ENCODE measurements at places on chromosomes 7 and 10.

DNA sequence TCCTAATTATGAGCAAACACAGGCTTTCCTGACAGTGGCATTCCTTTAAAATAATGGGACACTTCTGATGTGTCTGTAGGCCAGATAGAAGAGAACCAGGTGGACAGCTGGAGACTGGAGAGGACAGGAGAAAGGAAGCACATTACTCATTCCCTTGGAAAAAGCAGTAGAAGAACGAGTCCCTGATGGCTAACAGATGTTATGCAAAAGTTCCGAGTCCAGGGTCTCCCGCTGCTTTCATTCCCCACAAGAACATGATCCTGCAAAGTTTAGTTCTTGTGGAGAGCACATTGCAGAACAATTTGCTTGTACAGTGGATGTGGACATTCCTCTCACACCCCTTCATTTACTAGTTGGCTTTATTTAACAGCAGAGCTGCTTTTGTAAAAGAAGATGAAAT lies 137.6 kb downstream of the GPAM start:
- DNase-seq: no peak

DNA sequence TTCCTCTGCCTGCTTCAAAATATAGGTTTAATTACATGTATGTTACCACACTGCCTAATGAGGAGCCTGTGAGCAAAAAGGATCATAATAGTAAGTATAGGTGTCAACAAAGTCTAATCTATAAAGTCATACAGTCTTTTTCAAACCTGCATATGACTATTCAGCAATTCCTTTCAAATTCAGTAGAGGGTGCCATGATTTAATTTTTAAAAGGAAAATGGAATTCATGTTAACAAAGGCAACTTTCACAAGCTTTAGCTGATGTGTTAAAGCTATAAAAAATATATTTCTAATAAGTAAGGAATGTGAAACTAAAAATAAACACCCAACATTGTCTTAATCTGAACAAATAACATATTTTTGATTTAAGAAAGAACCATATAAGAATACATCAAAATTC lies 52.1 kb downstream of the MPP7 start:
- DNase-seq: peak; percentile 47

GRCh38 chr10:123458933-123459332 lies 207.2 kb upstream of the GPR26 start:
- DNase-seq: no peak

GRCh38 chr10:91200314-91201212 lies 19.9 kb upstream of the PCGF5 start:
- no peak for DNase-seq

DNA sequence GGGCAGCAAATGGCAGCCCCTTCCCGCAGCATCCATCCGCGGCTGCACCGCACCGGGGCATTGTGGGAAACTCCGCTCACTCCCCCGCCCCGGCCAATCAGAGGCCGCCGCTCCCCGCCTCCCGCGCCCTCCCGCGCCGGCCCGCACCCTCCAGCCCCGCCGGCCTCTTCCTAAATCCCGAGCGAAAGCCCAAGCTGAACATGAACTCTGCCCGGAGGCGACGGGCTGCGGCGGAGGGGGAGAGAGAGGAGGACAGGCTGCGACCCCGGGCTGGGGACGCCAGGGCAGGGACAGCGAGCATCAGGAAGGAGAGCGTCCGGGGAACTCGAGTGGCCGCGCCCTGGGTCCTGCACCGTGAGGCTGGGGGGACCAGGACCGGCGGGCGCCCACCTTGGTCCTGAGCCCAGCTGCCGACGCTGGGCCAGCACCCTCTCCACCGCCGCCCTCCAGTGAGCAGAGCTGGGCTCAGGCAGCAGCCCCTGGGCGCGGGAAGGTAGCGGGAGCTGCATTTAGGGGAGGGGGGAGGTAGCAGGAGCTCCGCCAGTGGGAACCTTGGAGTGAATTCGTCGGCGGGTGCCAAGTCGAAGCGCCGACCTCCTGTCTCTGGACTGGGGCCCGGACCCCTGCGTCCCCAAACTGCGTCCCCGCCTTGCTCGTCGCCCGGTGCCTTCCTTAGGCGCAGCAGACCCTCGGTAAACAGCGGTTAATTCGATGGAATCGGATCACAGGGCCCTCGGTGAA lies at the start of gene DGKI:
DGKI (minus strand) TSS at position 148 of the 741 bp plus-strand sequence.
- no peak for DNase-seq

DNA sequence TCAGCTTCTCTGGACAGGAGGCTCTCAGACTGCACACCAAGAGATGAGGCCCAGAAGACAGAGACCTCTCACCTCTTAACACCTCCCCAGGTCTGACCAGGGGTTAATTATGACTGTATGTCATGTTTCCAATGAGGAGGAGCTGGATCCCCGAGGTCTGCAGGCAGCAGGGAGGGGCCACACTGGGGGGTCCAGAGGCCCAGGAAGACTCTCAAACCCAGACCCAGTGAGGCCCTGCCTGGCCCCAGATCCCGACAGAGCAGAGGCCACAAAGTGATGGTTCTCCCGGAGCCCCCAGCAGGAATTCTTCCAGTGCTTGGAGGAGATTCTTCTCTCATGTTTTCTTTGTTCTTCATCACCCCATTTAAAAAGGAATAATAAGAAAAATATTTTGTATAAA lies 28.8 kb downstream of the PTPRN2 start:
- no peak for DNase-seq

DNA sequence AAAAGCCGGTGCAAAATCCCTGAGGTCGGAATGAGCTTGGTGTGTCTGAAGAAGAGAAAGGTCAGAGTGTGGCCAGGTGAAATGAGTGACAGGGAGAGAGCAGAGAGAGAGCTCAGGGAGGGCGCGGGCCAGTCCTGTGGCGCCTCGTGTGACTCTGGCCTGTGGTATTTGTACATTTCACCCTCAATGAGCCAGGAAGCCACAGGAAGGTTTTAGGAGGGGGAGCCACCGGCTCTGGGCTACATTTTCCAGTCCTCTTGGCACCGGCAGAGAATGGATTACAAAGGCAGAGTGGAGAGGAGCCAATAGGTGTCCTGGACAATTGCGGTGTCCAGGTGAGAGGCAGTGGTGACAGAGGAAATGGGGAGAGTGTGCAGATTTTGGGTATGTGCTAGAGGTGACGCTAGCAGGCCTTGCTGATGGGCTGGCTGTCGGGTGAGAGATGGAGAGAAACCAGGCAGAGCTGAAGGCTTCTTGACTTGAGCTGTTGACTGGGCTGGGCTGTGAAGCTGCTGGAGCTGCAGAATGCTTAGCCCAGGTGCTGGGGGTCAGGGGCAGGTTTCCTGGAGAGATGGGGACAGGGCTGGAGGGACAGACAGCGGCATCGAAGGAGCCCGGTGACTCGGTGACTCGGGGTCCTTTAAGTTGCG lies 38.1 kb downstream of the COL13A1 start:
- peak; percentile 60 for DNase-seq

DNA sequence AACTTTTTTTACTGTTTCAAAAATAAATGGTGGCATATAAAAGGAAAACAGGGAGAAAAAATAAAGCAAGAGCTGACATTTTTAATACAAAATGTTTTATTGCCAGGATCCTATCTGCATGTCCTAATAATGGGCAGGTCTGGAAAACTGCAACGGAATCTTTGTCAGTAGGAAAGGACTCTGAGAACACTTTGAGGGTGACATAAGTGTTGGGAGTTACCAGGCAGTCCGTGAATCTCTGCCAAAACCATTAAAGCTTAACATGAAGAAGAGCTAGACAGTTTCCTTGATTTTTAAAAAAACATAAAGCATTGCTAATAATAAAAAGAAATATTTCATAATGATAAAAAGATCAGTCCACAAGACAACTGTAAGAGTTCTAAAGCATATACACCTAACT lies 80.7 kb downstream of the AGMO start:
- DNase-seq: no peak

- DNase-seq: no peak
Measured at GRCh38 chr10:124323111-124323725, 95.5 kb downstream of the OAT start.

DNA sequence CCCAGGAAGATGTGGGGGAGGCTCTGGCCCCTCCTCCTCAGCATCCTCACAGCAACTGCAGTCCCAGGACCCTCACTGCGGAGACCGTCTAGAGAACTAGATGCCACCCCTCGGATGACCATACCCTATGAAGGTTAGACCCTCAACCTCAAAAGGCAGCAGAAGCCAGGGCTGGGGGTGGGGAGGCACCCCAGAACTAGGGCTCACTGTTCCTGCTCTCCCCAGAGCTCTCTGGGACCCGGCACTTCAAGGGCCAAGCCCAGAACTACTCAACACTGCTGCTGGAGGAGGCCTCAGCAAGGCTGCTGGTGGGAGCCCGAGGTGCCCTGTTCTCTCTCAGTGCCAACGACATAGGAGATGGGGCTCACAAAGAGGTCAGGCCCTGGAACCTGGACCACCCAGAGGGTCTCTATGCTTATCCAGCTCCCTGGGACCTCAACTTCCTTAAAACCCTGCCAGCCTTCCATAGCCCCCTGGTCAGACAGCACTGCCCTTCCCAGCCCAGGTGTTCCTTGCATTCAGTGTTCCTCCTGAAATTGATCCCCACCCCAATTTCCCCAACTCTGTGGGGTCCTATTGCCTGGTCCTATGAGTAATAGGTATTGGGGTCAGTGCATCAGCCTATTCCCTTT lies 3.7 kb downstream of the SEMA4G start:
- DNase-seq: no peak

DNA sequence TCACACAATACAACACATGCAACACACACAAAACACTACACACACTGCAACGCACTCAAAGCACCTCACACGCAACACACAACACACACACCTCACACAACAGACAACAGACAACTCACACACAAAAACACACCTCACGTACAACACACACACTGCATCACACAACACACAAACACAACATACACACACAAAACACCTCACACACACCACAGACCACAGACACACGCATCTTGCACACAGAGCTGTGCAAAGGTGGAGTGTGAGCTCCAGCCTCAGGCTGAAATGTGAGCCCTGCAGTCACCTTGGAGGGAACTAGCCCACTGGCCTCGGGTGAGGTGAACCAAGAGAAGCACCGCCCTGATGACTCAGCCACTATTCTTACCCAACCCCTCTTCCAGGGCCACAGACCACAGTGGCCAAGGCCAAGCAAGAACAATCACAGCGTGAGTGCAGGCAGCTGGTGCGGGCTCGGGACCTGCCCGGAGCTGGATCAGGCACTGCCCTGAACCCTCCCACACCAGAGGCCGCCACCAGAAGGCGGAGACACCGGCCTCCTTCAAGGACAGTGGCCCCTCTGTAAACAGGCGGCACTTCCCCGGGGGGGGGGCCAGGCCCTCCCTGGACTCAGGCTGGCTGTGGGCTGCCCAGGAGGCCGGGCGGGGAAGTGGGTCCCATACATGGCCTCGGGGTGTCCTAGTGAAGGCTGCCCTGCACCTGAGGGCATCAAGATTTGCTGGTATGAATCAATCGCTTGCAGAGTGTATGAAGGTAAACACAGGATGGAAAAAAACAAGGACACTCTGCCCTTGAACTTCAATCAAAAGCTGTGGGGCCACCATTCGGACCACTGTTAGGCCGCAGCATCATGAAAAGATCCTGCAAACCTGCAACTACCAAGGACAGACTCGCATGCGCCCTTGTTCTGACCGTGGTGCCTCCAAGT lies 106.7 kb downstream of the TNS3 start:
- DNase-seq: peak; percentile 95

DNA sequence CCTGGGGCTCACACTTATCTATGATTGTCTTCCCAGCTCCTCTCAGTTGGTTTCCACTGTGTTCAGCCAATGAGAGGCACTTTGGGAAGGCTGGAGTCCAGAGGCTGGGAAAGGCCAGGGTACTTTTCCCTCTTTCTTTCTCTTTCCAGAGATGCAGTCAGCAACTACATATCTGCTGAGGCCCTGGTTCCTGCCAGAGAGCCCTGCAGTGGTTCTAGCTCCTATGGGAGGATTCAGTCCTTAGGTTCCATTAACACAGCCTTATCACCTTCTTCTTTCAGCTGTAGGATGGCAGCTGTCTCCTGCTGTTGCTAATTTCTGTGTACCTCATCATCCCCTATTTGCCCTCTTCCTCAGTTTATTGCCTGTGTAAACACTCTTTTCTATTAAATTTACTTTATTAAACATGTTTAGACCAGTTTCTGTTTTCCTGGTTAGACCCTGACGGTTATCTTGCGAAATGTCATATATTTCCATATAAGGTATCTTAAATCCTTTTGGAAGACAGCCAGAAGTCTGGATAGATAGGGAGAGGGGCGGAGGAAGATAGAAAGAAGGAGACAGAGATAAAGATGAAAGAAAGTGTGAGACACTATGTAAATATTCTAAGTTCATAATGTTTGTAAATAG lies 100.3 kb downstream of the HGF start:
- no peak for DNase-seq

DNA sequence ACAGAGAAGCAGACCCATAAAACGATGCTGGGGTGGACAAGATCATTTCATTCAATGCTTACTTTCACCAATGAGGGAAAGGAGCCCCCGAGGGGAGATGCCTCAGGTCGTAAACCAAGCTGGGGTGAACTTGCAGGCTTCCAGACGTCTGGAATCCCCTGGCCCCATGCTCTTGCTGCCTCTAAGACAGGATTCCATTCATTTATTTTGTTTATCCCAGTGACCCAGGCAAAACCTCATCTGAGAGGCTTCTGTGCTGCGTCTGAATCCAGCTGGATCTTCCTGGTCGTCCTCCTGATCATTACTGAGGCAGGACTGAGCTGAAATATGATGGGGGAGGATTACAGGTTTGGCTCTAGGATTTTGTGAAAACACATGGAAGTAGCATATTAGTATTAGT lies 182.9 kb downstream of the MYOF start:
- no peak for DNase-seq

DNA sequence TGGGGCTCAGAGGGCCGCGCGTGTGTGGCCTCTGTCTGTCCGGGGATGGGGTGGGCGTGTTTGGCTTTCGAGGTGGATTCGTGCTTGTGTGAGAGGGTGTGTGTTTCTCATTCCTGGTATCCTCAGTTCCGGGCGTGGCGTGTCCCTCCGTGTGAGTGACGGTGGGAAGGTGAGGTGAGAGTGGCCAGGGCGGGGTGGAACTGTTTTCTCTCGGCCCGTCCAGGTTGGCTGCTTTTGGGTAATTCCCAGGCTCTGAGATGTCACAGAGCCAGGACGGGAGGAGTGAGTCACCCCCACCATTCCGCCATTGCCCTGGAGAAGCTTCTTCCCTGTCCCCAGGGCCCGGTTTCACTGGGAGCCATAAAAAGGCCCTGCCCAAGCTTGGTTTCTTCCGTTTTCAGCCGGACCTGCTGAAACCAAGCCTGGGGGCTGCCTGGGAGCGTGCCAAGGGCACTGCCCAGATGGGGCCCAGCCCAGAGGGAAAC lies 21.3 kb upstream of the CLDN4 start:
- DNase-seq: no peak

GRCh38 chr10:103679096-103679790 lies 176.1 kb downstream of the SH3PXD2A start:
- DNase-seq: peak; percentile 62

All from fibroblast of pulmonary artery (primary cell).